ENCODE measurements at places on chromosomes 12 and 14.

GRCh38 chr12:114003286-114003685 lies 37.2 kb upstream of the RBM19 start:
- DNase-seq = peak; percentile 27

GRCh38 chr12:40149673-40150260 lies 43.9 kb upstream of the SLC2A13 start:
- no peak for DNase-seq

GRCh38 chr14:71273366-71273765 lies 366.1 kb downstream of the PCNX1 start:
- DNase-seq = no peak

DNA sequence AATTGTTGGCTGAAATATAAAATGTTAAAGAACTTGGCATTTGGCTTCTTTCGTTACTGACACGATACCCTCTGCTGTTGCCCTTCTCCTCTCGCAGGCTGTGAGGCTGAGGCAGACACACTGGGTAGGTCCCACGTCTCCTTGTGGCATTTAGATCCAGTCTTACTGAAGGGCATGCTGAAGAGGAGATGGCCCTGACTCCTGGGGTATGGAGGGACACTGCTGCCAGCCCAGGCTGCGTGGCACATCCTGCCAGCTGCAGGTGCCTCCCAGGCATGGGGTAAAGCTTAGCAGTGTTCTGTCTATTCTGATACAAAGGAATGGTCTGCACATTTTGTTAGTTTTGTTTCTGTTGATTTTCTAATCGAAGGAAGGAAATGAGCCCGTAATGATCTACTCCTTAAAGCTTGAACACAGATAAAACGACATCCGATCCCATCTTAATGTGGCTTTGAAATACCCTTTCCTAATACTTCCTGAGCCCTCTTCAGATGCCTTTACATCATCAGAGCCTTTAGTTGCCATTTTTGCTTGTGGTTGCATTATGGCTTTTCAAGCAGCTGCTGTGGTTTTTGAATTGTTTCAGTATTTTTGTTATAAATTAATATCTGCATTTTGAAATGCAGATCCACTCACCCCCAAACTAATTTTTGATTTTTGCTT lies 61.1 kb downstream of the WDR20 start:
- DNase-seq = no peak

GRCh38 chr14:104865081-104865630 lies at the start of gene CEP170B:
Gene CEP170B, plus strand, starts transcription at chr14:104865268. Its CDS starts 3,183 bp downstream, at chr14:104868451.
- peak; percentile 76 for DNase-seq

- no peak for DNase-seq
Measured at GRCh38 chr12:106910202-106910601, 45.5 kb upstream of the TMEM263 start.

GRCh38 chr12:46218322-46219095 lies 50.3 kb downstream of the SLC38A1 start:
- DNase-seq = no peak

- peak; percentile 43 for DNase-seq
Measured at GRCh38 chr14:63788011-63788933, 60.4 kb upstream of the SGPP1 start.

GRCh38 chr12:114672817-114673168 lies 11.2 kb downstream of the TBX3 start:
- DNase-seq = no peak

DNA sequence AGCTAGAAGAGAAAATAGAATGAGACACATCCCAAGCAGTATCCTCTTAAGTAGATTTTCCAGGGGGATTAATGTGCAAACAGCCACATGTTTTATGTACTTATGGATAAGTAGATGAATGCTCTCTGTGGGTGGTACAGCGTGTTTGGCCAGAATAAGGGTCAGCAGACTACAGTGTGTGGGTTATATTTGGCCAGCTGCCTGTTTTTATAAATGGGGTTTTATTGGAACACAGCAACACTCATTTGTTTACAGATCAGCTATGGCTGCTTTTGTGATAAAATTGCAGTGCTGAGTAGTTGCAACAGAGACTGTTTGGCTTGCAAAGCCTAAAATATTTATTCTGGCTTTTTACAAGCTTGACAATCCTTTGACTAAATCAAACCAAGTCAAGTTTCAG lies 780.2 kb upstream of the SEL1L start:
- DNase-seq = peak; percentile 99

GRCh38 chr12:122871851-122872780 lies 23.8 kb downstream of the VPS37B start:
- DNase-seq = peak; percentile 99

- DNase-seq = peak; percentile 34
Measured at GRCh38 chr12:94073441-94074051, 74.8 kb upstream of the PLXNC1 start.

GRCh38 chr12:4293966-4294505 lies 20.5 kb downstream of the CCND2 start:
- peak; percentile 8 for DNase-seq

- DNase-seq = peak; percentile 32
Measured at GRCh38 chr14:90489916-90490719, 93.3 kb downstream of the CALM1 start.

DNA sequence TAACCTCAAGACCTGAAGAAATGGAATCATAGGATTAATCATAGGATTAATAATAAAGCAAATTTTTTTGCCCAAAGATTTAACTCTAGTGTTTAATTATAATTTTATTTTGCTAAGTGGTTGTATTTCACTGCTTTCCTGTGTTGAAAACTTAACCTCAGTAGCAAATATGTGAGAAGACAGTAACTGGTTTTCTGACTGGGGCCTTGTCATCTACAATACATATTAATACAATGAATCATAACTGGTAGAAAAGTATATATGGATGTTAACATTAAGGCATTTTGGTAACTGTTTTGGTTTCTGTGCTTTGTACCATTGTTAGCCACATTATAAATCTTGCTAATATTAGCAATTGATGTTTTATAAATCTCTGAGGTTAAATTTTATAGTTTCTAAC lies 92.2 kb downstream of the ACSS3 start:
- DNase-seq = no peak

GRCh38 chr12:52070185-52070925 lies 577 bp downstream of the ATG101 start:
- DNase-seq = no peak

- DNase-seq = no peak
Measured at GRCh38 chr14:19771895-19772430, 1.3 kb upstream of the OR4M1 start.

GRCh38 chr14:86450085-86450484 lies 920.1 kb downstream of the FLRT2 start:
- peak; percentile 32 for DNase-seq

GRCh38 chr14:68384881-68385280 lies 408.0 kb downstream of the ZFP36L1 start:
- peak; percentile 95 for DNase-seq

DNA sequence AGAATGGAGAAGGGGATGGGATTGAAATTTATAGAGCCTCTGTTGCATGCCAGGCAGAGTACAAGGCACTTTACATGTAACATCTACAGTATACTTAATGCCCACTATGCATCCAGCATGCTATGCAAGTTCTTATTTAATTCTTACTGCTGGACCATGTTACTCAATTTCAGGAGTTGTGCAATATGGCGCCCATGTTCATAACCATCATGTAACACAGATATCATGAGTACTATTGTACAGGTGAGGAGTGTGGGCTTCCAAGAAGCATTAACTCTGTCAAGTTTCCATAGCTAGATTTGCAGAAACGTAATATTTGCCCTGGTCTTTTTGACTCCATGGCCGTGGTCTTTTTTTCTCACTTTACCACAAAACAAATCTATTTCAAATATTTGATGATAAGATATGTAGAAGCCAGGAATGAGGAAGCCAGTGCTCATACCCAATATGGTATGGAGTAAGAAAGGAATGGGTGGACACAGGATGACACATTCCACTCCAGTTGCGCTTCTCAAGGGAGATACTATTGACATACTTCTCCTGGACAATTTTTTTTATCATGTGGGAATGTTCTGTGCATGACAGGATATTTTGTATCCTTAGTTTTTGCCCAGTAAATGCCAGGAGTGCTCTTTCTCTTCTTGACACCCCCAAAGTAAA lies 191.8 kb downstream of the C12orf75 start:
- DNase-seq = no peak

GRCh38 chr14:105271224-105271890 lies 23.0 kb downstream of the BTBD6 start:
- no peak for DNase-seq

- peak; percentile 71 for DNase-seq
Measured at GRCh38 chr12:122471324-122472226, 29.2 kb downstream of the ZCCHC8 start.

GRCh38 chr12:12930633-12931219 lies 21.2 kb downstream of the GPRC5D start:
- no peak for DNase-seq

- no peak for DNase-seq
Measured at GRCh38 chr12:52769354-52769753, 7.8 kb downstream of the KRT76 start.

DNA sequence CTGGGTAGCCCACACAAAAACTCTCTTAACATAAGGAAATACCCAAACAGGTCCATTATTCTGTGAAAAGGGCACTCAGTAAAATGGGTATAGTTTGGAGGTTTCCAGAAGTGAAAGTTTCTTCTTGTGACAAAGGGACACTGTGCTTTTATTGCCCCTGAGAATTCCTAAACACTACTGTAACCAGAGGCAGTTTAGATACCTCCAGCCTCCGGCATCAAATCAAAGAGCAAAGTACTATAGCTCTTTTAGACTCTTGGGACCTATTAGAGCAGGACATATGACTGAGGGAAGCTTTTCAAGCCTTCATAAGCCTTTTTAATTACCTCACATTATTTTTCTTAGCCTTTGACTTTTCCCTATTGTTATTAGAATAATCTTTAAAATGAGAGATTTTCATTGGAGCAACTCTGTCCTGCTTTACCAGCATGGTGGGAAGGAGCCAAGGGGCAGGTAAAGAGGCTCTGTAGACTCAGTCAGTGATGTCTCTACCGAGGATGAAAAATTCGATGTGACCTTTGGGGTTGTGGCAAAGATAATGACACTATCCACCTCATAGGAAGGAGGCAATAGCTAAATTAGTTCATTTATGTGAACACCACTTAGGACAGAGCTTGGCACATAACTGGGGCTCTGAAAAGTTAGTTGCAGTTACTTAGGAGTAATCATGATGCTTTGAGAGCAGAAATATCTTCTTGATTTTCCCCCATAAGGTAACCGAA lies 85.1 kb downstream of the IFNG start:
- no peak for DNase-seq

DNA sequence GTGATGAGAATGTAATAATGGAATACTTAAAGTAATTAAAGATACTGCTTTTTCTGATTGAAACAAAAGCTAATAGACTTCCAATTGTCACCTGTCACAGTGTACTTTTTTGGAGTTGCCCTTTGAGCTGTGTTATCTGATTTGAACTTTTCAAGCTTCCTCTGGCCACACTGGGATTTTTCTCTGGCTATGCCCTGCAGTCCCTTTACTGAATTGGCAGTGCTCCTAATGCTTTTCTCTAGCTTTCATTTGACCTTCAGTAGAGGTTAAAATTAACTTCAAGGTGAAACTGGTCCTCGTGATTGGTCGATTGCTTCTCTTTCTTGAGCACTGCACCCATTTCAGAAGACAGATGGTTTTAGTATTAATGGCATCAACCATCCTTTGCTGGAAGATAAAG lies 89.2 kb downstream of the CRADD start:
- no peak for DNase-seq

DNA sequence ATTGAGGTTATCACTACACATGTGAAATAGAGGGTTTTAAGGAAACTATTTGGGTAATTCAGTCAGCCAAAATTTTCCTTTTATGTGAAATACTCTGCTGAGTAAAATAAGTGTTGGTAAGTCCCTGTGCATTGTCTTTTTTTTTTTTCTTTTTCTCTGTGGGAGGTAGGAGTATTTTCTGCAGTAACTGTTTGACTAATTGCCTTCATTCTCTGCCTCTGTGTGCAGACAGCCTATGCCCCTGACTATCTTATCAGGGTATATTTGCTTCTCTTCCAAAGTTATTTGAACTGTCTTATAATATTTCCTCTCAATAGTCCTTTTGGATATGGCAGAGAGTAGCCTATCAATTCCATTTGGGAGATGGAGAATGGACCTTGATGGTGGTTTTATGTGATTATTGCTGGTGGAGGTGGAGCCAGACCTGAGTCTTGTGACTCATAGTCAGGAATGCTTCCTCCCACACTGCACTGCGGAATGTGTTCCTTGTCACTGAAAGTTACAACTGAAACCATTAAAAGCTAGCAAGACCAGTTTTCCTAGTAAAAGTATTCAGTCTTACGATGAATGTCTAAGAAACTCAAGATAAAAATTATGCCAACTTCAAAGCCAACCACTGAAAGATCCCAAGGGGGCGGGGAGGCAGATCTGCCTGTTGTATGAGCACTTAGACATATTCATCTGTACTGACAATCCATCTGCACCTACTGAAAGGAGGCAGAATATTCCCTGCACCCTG lies 40.9 kb upstream of the STXBP6 start:
- peak; percentile 12 for DNase-seq

GRCh38 chr12:16166563-16167470 lies 110.7 kb downstream of the SLC15A5 start:
- DNase-seq = no peak

GRCh38 chr12:86613311-86613710 lies 357.1 kb upstream of the MGAT4C start:
- DNase-seq = peak; percentile 92

- no peak for DNase-seq
Measured at GRCh38 chr12:57470970-57471656, 8.6 kb downstream of the ARHGAP9 start.

DNA sequence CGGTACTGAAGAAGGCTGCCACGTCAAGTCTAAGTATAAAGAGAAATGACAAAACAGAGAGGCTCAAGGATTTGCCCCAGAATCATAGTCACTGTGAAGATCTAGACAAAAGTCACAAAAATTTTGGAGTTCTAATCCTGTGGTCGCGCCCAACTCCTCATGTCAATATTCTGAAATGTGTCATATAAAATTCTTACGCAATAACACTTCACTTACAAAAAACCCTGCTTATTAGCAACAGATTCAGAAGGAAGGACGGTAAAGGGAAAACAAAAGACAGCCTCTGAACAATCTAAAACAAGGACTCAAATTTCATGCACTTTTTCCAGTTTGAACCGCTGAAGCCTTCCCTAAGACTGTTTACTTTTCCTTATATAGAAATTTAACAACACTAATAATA lies 94.7 kb downstream of the TSPAN8 start:
- DNase-seq = no peak

DNA sequence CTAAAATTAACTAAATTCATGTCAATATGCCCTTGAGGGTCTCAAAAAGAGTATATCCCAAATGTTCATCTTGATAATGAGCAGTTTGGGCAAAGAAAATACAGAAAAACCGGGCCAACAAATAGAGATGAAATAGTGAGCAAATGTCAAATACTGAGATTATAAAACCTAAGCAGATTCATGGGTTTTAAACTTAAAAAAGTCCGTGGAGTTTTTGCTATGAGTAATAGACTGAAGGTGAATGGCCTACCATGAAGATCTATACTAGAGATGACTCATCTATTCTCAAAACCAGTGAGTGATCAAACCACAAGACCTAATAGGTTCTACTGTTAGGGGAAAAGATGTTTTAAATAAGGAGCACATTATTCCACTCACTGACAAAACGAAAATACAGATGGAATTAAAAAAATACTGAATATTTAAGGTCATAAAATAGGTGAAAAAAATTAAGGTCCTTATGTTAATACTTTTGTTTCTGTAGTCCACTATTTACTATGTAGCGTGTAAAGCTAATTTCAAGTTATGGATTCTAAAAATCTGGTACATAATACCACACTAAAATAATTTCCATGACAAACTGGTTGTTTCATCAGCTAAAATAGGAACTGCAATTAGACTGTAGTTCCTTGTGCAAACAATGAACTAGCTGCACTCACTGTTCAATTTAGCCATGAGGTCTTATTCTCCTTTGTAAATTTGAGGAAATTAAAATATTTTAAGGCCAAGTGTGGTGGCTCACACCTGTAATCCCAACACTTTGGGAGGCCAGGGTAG lies 5.0 kb downstream of the HNRNPC start:
- DNase-seq = no peak

- peak; percentile 71 for DNase-seq
Measured at GRCh38 chr12:104213952-104214351, 1.6 kb upstream of the TXNRD1 start.

Measured in NCI-H69 (cell line).